ENCODE measurements at places on chromosomes 7 and 10.

- no peak for DNase-seq
Measured at GRCh38 chr10:50579491-50580261, 44.1 kb downstream of the SGMS1 start.

DNA sequence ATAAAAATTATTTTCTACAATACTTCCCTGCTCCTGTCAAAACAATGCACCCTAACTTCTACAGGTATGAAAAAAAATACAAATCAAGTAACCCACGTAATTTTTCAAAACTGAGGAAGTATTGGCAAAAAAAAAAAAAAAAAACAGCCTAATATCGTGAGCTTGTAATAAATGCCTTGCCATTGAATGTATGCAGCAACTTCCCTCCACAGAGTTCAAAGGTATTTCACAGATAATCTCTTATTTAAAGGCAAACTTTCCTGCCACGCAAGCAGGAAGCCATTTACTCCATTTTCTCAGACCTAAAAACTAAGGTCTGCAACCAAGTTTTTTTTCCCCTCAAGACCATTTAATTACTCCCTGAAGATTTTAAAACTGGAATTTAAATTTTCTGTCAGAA lies 642 bp upstream of the AGR2 start:
- DNase-seq: no peak

DNA sequence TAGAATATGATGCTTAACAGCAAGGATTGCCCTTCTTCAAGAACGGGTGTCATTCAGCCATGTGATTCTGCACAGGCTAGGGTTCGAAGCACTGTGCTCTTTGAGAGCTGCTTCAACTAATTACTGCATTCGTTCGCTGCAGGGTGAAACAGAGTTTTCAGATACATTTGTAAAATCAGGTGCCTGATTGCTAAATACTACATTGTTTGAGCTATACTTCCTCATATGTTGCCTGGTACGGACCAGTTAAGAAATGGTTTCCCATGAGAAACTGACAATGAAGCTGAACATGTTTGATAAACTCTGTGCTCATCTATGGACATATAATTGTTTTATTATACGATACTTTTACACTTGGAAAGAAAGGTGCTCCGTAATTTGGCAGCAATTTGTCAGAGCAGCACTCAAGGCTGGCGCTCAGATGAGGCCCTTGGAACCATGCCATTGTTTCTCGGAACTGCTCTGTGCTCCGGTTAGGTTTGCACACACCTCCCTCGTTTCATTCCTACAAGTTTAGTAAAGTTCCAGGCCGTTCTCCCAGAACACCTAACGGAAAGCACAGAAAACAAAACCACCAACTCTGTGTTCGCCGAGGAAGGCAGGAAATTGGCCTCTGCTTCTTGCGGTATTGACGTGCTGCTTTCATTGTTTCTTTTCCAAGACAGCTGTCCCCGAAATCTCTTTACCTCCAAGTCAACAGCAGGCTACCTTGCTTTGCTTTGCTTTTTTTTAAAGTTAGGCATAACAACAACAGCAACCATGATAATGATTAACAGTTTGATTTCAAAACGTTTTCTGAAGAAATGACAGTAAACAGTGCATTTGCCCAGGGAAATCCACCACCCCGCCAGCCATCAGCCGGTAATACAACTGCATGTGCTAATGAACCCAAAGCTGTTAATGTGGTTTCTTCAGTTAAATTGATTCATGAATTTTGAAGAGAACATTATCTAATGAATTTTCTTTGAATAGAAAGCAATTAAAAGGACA lies 206.9 kb downstream of the EBF3 start:
- DNase-seq: no peak

DNA sequence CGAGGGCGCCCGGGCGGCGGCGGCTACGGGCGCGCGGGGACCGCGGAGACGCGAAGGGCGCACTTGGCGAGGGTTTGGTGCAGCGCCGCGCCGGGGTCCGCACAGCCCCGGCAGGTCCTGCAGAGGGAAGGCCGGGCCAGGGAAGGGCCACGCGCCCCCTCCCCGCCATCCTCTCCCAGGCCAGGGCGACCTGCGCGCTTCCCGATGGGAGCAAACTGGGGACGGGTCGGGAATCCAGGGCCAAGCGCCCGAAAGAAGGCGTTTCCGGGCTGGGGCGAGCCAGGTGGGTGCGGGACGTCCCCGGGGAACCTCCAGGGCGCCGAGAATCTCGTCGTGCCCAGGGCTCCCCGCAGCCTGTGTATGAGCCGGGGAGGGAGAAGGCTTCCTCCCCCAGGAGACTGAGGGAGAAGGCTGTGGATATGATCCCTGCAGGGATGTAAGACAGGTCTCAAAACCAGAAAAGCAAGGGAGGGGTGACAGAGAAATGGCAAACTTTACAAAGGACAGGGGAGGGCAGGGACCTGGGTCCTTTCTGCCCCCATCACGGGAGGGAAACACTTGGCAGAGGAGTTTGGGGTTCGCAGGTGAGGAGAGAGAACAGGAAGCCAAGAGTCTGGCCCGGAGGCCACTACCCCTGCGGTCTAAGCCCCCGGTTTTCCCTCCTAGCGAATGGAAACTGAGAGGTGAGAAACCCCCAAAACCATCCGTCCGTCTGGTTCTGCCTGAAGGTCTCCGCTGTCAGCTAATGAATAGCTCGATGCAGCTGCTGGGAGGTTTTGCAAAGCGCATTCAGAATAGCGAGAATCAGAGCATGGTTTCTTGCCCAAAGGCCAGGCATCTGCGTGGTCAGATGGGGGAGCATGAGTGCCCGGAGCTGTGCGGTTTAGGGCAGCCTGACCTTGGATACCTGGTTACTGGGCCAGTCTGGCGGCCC lies 674 bp downstream of the AMZ1 start:
- DNase-seq: no peak

- no peak for DNase-seq
Measured at GRCh38 chr7:154868921-154869320, 134.0 kb downstream of the PAXIP1 start.

DNA sequence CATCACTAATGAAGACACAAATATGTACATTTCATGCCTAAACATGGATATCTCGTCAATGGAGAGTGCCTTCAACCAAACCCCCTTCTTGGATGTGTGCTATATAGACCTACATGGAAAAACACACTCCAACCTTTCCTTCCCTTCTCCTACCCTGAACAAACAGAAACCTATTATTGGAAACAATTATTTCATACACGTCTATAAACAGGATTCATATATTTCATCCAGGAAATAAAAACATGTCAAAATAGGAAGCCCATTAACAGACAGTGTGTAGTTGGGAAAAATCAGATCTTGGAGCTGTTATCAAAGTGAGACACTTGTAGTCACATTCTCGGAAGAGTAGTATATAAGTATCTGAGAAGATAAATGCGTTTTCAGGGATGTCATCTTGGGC lies 81.1 kb downstream of the NRP1 start:
- DNase-seq: no peak

DNA sequence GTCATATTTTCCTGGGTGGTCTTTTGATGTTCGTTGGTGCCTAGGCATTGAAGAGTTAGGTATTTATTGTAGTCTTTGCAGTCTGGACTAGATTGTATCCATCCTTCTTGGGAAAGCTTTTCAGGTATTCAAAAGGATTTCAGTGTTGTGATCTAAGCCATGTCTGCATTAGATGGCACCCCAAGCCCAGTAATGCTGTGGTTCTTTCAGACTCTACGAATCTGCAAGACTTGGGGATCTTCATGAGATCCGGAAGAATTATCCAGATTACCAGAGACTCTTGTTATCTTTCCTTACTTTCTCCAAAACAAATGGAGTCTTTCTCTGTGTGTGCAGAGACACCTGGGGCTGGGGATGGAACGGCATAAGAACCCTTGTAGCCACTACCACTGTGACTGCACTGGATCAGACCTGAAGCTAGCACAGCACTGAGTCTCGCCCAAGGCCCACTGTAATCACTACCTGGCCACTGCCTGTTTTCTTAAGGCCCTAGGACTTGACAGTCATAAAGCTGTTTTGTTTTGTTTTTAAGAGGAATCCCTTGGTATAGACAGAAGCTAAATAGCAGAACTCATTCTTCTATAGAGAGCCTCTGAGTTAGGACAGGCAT lies 75.5 kb downstream of the MARCHF5 start:
- no peak for DNase-seq

DNA sequence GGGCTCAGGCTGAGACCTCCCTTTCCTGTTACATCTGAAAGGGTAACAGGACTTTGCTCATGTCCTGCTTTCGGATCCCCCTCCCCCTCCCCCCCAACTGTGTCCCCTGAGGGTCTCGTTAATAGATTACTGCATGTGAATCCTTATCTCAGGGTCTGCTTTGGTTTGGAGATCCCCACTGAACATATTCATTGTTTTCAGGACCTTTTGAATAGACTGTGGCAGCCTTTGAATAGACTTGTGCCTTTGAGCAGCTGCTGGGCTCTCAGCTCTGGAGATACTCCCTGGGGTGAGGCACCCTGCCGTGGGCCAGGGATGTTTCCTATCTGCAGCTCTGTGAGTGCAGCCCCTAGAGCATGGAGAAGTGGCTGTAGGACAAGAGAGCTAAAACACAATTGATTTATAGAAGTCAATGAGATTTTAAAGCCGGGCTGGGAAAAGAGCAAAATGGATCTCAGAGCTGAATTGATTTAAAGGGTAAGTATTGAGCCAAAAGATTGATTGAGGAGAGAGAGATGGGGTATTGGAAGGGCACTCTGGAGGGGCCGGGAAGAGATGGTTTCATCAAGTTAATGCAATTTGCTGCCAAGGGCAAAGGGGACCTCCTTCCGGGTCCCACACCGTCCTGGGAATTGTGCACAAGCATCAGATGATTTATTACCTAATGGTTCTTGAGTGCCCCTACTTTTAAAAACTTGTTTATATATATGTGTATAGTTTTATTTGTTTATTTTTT lies 9.9 kb downstream of the ARHGAP22 start:
- peak; percentile 6 for DNase-seq

DNA sequence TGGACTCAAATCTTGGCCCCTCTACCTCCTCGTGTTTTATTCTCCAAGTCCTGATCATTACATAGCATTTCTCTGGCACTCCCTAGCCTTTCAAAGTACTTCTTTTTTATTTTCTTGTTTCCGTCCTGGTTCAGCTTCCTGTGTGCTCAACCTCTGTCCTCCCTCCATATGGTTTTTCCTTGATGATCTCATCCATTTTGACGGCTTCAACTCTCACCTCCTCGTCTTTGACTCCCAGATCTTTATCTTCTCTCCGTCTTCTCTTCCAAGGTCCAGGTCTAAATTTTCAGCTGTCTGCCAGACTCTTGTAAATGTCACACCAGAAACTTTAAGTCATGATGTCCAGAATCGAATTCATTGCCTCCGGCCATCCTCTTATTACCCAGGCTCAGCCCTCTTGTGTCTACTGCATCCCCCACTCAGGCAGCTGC lies 23.3 kb upstream of the GFRA1 start:
- no peak for DNase-seq

- no peak for DNase-seq
Measured at GRCh38 chr10:42743697-42744096, 38.9 kb upstream of the BMS1 start.

DNA sequence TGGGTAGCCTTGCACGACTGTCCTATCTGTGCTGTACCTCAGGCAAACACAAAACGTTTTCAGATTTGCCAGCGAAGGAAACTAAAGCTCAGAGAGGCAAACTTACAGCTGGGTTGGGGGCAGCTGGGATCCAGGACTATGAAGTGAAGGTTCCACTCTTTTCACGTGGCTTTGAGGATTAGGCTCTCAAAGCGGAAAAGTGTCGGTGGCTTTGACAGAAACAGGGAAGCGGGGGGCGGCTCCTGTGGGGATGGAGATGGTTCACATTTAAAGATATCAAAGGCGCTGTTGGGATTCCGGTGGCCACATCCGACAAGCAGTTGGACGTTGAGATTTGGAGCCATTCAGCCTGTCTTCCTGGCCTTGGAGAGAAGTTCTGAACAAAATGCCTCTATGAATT lies 958.3 kb upstream of the ZNF722 start:
- DNase-seq: no peak

- no peak for DNase-seq
Measured at GRCh38 chr7:80999100-80999499, 80.2 kb upstream of the SEMA3C start.

- no peak for DNase-seq
Measured at GRCh38 chr7:33853361-33854062, 51.8 kb upstream of the BMPER start.

DNA sequence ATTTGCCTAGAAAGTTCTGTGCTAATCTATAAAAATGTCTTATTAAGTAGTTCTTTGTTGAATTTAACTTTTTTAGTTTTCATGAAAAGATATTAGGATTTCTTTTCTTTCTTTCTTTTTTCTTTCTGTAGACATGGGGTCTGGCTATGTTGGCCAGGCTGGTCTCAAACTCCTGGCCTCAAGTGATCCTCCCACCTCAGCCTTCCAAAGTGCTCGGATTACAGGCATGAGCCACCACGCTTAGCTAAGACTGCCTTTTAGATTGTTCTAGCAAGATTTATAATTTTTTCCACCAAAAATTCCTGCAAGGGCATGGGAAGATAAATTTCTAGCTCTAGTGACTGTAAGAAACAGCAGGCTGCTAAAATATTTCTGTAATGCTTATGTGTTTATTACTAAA lies 140.5 kb downstream of the WDR37 start:
- DNase-seq: no peak

GRCh38 chr7:33762911-33763306 lies 142.4 kb upstream of the BMPER start:
- DNase-seq: no peak

- no peak for DNase-seq
Measured at GRCh38 chr10:48358162-48358561, 51.7 kb downstream of the MAPK8 start.

DNA sequence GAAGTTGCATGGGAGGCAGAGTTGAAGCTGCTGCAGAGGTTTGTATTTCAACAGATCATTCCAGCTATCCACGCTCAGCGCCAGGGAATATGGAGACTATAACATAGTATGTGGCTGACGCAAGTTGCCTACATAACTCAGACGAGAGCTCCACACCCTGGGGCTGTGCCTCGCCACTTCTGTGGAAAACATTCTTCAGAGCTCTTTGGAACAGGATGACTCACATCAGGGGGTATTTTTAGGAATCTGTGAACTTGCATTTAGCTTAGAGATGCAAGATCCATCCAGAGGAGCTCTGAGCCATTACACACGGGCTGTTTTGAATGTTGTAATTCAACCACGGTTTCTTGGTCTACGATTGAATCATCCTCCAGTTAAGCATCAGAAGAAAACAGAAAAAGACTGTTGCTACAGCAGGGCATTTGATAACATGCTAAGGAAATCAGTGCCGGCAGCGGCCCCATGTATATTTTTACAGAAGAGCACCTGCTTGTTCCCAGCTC lies 481.5 kb upstream of the AKR1E2 start:
- DNase-seq: no peak
